ENCODE measurements at places on chromosomes 16 and 17. TPM values are rescaled to one million over a fixed set of nuclear protein-coding genes. Genes with fewer than 3 reads are reported as not detected.

CDH11 gene
- 0.61 TPM for total RNA-seq

NPW gene
- 0.70 TPM for total RNA-seq

RSAD1 gene
- 33.7 TPM for total RNA-seq

INCA1 gene
- 1.6 TPM for total RNA-seq

FAM20A gene
- not detected for total RNA-seq

FKBP10 gene
- 96.6 TPM for total RNA-seq

CNGB1 gene
- 0.08 TPM for total RNA-seq

ATXN7L3 gene
- total RNA-seq = 62.8 TPM

CSF3 gene
- 0.94 TPM for total RNA-seq

PDE6G gene
- 2.4 TPM for total RNA-seq

NACA2 gene
- not detected for total RNA-seq

VMO1 gene
- total RNA-seq = 0.97 TPM

CRHR1 gene
- 0.09 TPM for total RNA-seq

All from A549 treated with AZD2906 at 1 μM for 4 hours (cell line).